ENCODE measurements at places on chromosomes 2 and 18. TPM values are rescaled to one million over a fixed set of nuclear protein-coding genes. Genes with fewer than 3 reads are reported as not detected.

Gene GKN1
- not detected for total RNA-seq

Gene C2orf78
- not detected for total RNA-seq

- H3K4me1 ChIP-seq = no peaks in the 10 kb centered on the region
- H3K27ac ChIP-seq = no peak overlapping the region
- H3K36me3 ChIP-seq = no peaks in the 10 kb centered on the region
Measured at GRCh38 chr2:53235836-53236582, 531.6 kb upstream of the CHAC2 start.

DNA sequence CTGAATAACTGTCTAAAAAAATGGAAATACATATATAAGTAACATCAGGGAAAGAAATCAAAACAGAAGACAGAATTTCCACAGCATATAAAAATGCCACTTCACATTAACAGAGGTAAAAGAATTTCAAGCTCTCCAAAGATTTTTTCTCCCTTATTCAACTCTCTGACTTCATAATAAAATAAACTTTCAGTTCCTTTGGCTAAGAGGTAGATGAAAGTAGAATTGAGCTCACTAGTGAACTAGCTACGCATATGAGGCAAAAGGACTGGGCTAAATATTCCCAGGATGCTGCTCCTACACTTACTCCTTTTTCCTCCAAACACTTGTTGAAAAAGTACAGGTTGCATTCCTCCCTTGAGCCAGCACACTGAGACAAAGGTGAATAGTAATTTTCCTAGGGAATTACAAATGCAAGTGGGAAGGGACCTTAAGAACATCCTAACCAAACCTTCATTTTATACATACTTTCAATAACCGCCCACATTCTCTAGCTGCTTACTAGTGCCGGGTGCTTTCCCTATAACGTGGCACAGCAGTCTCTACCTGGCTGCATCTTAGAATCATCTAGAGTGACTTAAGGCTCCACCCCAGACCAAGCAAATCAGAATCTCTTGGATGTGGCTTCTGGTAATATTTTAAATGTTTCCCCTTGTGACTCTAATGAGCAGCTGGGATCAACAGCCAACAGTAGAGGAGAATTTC lies 136.6 kb downstream of the MTCL1 start:
- H3K27me3 ChIP-seq = no peaks in the 10 kb centered on the region
- H3K4me1 ChIP-seq = no peaks in the 10 kb centered on the region
- H3K36me3 ChIP-seq = no peaks in the 10 kb centered on the region
- no peak overlapping the region for H3K4me3 ChIP-seq
- no peak overlapping the region for H3K27ac ChIP-seq

DNA sequence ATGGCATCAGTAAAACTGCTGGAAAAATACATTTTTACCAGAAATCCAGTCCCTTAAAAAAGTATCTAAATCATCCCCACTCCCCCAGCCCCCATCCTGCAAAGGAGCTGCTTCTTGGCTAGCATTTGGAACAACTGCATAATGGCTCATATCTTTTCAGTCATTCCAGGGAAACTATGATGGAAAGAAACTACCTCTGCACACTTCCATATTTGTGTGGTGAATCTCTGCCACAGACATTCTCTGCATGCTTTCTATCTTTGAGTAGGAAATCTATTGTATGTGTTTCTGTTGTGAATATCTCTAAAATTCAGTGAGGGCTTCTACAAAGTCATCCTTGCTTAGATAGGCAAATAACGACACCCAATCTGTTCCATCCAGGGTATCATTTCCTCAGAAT lies 632.3 kb downstream of the LRP1B start:
- no peaks in the 10 kb centered on the region for H3K36me3 ChIP-seq
- no peaks in the 10 kb centered on the region for H3K27me3 ChIP-seq
- H3K4me1 ChIP-seq = no peaks in the 10 kb centered on the region
- no peak for DNase-seq
- no peak overlapping the region for H3K27ac ChIP-seq

- H3K36me3 ChIP-seq = no peaks in the 10 kb centered on the region
- no peaks in the 10 kb centered on the region for H3K4me1 ChIP-seq
- no peak for DNase-seq
- H3K4me3 ChIP-seq = no peak overlapping the region
Measured at GRCh38 chr18:32360682-32361345, 109.9 kb downstream of the GAREM1 start.

- no peak overlapping the region for H3K27ac ChIP-seq
- H3K4me1 ChIP-seq = no peaks in the 10 kb centered on the region
- H3K4me3 ChIP-seq = no peak overlapping the region
- peak; percentile 16 for DNase-seq
- H3K36me3 ChIP-seq = no peaks in the 10 kb centered on the region
Measured at GRCh38 chr18:32714571-32715148, 58.2 kb downstream of the KLHL14 start.

Data from activated CD4-positive, alpha-beta T cell treated with anti-CD3 and anti-CD28 coated beads for 36 hours (primary cell).